ENCODE measurements at places on chromosomes 12 and 14.
A peak's percentile ranks its signal among the peaks of the same experiment; 100 is the strongest.

DNA sequence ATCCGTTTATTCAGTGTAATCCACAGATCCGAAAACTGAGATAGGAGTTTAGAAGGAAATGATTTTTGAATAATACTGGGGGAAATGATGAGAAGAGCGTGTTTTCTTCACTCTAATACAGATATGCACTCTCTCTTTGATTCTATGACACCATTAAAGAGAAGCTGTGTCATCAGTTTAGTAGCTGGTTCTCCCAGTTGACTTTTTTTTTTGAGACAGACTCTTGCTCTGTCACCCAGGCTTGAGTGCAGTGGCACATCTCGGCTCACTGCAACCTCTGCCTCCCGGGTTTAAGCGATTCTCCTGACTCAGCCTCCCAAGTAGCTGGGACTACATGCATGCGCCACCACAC, 48.4 kb upstream of the EML1 start:
- no peak for DNase-seq

DNA sequence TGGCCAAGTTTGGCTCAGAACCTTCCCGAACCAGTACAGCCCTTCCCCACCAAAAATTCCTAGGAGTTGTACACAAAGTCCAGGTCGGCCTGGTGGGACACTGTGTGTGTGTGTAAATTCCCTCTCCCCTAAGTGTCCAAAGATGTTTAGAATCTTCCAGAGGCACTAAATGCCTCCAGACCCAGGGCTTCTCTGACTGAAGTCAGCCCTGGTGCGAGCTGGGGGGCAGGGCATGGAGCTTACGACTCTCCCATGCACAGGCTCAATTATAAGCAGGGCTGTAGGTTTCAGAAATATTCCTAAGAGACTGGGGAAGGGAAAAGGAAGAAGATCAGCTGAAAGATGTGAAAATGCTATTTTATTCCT, 106.9 kb upstream of the ATF7IP start:
- no peak for DNase-seq

DNA sequence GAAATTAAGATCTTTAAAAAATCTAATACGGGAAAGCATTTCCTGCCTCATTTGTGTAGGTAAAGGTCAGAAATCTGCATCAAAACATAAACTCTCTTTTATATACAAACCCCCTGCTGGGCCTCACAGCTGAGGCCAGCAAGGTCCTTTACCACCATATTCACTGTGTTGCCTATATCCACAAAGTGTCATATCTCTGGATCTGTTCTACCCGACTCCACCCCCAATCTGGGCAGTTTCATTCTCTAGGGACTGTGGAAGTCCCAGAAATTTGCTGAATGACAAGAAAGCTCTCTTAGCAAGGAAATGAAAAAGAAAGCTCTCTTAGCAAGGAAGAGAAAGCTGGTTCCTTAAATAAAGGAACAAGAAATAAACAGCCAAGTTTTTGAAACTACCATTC, 301.7 kb downstream of the KCNH5 start:
- DNase-seq: no peak

DNA sequence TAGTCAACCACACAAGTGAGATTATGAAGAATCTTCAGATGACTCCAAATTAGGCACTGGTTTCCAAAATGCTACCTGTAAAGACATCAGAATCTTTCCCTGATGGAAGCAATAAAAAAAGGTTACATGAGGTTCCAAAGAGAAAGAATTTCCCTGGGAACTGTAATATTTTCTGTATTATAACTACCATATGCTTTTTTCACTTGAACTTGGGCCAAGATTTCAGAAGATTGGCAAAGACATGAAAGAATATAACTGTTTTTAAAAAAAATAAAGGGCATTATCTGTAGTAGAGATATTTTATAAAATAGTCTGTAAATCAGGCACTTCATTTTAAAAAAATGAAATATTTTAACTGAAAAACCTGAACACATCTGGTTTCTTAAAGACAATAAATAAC, 12.9 kb downstream of the HECTD1 start:
- DNase-seq: peak; percentile 37

DNA sequence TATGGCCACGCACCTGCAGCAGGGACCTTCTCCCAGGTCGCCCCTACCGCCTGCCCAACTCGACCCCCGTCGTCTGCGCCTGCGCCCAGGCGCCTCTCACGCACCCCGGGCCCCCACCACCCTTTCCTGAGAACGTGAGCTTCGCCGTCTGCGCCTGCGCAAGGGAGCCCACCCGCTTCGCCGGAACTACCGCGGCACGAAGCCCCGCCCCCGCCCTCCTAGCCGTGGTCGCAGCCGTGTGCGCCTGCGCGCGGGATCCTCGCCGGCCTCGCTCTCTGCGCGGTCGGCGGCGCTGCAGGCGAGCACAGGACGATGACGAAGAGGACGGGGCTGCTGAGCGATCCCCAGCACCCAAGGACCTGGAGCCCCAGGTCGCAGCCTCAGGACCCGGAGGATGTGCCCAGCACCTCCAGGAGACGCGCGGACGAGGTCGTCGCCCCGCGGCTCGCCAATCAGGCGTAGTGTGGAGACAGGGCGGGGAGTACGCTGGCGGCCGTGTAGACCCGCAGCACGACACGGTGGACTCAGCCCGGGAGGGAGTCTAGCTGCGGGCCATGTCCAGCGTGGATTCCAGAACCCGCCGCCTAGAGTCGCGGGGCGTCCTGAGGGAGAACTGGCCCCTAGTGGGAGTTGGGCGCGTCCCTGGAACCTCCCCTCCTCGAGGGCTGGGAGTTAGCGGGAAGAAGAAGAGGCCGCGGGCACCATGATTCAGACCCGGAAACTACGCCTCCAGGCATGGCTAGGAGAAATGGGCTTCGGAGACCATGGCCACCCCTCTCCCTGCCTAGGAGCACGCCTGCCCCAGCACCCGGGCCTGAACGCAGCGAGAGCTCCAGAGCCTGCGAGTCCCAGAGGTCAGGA, 1120.8 kb upstream of the TMEM132C start:
- peak; percentile 74 for DNase-seq

- DNase-seq: peak; percentile 43
Measured at GRCh38 chr14:101889898-101890297, 74.5 kb upstream of the DYNC1H1 start.

DNA sequence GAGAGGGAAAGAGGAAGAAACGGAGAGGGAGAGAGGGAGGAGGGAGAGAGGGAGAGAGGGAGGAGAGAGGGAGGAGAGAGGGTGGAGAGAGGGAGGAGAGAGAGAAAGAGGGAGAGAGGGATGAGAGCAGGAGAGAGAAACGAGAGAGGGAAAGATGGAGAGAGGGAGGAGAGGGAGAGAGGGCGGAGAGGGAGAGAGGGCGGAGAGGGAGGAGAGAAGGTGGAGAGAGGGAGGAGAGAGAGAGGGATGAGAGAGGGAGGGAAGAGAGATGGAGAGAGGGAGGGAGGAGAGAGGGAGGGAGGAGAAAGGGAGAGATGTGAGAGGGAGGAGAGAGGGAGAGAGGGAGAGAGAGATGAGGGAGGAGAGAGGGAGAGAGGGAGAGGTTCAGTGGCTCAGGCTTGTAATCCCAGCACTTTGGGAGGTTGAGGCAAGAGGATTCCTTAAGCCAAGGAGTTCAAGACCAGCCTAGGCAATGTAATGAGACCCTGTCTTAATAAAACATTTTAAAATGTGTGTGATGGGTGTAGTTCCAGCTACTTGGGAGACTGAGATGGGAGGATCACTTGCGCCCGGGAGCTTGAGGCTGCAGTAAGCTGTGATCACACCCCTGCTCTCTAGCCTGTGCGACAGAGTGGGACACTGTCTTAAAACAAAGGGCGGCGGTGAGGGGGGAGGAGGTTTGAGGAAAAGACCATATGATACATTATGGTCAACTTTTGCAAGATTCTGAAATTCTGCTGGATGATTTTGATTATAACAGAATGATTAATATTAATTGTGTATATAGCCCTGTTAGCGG, 21.3 kb upstream of the SNRPF start:
- peak; percentile 2 for DNase-seq

DNA sequence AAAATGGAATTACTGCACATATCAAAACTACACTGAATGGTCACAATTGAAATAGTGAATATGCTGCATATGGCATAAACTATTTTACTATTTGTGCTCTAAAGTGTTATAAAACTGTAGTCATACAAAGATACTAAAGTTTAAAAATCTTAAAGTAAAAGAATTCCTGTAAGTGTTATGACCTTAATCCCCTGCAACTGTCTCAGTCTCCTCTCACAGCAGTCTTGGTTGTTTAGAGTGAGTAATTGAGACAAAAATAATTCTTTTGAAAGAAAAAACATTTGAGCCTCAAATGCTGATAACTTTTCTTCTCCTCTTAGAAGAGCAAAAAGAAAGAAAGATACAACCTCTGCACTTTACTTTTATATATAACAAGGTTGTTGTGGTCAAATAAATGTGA, 99.9 kb downstream of the SYT1 start:
- DNase-seq: no peak

- DNase-seq: no peak
Measured at GRCh38 chr14:68755016-68755353, 37.9 kb downstream of the ZFP36L1 start.

- DNase-seq: no peak
Measured at GRCh38 chr14:73816393-73816816, 35.2 kb upstream of the PTGR2 start.

- peak; percentile 30 for DNase-seq
Measured at GRCh38 chr14:56183631-56184157, 65.5 kb downstream of the PELI2 start.

GRCh38 chr12:62862259-62862881, 72.6 kb downstream of the PPM1H start:
- peak; percentile 37 for DNase-seq

DNA sequence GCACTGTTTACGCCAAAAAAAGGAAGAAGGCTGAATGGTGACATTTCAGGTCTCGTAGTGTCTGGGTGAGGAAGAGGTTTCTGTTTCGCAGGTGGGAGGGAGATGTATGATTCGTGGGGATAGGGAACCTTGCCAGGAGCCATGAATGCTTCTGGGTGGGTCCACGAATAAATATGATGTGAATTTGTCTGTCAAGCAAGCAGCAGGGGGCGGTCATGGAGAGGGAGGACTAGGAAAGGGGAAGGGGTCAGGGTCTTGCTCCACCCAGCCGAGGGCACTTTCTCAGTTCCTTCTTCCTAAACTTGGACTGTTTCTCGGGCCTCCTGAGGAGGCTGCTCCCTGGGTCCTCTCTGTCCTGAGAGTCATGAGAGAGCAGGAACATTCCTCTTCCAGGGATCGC, 72.5 kb downstream of the LGMN start:
- no peak for DNase-seq

GRCh38 chr12:128806573-128806972, 17.2 kb downstream of the SLC15A4 start:
- DNase-seq: no peak

DNA sequence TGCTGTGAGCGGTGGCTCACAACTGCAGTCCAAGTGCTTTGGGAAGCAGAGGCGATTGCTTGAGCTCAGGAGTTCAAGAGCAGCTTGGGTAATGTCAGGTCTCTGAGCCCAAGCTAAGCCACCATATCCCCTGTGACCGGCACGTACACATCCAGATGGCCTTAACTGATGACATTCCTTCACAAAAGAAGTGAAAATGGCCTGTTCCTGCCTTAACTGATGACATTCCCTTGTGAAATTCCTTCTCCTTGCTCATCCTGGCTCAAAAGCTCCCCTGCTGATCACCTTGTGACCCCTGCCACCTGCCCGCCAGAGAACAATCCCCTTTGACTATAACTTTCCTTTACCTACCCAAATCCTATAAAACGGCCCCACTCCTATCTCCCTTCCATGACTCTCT, 48.6 kb downstream of the SLC25A47 start:
- DNase-seq: no peak

DNA sequence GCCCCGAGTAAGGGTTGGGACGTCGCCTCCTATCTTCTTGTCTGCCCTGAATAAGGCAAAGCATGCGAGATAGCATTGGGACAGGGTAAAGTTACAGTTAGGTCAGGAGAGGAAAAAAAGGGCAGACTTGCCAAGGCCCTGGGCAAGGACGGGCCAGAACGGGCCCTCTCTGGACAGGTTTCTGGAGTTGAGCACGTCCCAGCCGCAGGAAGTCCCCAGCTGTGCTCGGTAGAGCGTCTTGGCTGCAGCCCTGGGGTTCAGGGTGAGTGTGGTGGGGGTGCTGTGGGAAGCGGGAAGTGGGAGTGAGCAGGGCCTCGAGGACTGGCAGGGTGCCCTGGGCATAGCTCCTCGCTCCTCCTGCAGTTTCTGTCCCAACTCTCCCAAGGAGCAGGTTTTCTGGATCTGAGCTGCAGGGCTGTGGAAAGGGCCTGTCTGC, 5.4 kb downstream of the RPS6KL1 start:
- peak; percentile 25 for DNase-seq

GRCh38 chr14:24576771-24577170, 721 bp upstream of the CTSG start:
- DNase-seq: no peak

All from fibroblast of gingiva (primary cell).